Stimulated activated naive CD8-positive, alpha-beta T cell treated with anti-CD3 and anti-CD28 coated beads, Interleukin-15, Interleukin-2, amounts not matched to agents 100 U/mL and 50 U/mL, for 24 hours (primary cell): ENCODE measurements at places on chromosomes 16 and 17.

DNA sequence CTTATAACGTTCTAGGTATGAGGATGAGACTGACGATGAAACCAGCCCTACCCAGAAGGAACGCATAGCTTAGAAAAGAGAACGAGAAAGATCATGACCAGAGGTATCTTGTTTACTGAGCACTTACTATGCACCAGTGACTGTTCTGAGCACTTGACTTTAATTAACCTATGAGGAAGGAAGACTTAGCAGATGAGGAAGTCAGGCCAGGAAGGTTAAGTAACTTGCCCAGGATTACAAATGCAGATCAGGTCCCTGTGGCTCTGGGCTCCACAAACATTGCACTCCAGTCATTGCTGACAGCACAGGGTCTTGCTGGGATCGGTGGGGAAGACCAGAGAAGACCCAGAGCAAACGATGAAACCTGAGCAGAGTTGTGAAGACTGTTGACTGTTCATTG, 7.1 kb downstream of the KRT13 start:
- DNase-seq: no peak

DNA sequence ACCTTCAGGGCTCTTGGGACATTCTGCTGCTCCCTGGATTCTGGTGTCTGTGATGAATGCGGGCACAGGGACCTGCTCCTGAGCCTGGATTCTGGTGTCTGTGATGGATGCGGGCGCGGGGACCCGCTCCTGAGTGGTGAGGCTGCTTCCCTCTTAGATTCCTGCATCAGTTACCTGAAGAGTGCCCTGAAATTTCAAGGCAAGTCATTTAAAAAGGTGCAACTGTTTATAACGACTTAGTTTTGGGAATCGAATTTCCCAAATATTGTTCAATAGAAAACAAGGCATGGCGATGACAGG, 7.0 kb downstream of the TMEM204 start:
- no peak for DNase-seq

DNA sequence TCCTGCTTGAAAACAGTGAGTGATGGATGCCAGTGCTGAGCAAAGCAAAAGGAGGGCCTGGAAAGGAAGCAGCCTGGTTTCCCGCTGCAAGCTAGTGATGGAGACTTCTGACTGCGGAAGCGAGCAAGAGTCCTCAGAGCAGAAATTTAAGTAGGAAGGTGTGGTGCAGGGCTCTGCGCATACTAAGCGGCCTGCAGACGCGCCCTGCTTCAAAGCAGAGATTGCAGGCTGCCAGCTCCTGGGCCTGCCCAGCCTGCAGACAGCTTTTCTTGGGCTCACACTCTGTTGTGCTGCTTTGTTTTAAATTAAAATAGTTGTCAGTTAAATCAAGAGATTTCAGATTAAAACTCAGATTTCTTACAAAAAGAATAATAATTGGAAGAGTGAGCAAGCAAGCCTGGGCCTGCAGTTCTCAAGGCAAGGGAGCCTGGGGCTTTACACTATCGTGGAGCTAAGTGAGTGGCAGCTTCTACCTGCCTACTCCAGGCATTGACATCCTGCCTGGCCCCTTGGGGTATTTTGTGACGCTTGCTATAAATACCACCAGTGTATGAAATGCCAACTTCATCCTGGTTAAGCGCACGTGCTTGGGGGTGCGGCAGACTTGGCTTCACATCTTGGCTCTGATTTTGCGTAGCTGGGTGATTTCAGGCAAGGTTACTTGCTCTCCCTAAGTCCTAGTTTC, 237.3 kb downstream of the XYLT1 start:
- no peak for DNase-seq

DNA sequence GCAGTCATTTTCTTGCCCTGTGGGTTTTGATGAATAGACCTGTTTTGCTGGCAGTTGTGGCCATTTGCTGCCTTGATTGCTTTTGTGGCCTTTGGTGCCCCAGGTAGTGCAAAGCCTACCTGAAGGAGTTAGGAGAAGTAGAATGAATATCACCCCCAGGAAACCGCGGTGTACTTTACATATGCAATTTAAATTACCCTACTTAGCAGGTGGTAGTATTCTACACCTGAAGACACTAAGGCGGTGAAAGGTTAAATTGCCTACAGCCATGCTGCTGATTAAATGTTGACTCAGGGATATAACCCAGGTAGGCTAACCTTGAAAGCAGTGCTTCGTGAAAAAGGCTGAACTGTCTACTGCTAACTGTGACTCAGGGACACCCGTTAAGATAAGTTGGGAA, 27.2 kb upstream of the WWOX start:
- no peak for DNase-seq

DNA sequence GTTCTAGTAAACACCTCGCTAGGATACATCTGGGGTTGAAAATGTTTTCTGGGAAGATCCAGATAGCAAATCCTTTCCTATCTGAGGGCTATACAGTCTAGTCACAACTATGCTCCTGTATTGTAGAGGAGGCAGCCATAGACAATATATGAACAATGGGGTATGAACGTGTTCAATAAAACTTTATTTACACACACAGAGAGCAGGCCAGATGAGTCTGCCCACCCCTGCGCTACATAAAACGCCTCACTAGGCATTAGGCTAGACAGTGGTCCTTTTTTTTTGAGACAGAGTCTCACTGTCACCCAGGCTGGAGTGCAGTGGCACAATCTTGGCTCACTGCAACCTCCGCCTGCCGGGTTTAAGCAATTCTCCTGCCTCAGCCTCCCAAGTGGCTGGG, 11.1 kb downstream of the USP36 start:
- DNase-seq: no peak

GRCh38 chr17:16448490-16448889, 33.1 kb downstream of the TRPV2 start:
- no peak for DNase-seq

GRCh38 chr17:82840431-82840831, 609 bp upstream of the ZNF750 start:
- no peak for DNase-seq

GRCh38 chr17:42908872-42909700, 8.5 kb downstream of the G6PC1 start:
- no peak for DNase-seq
